NCI-H2081 treated with DMSO at 0.1 percent for 48 hours (cell line): ENCODE measurements at places on chromosomes 6 and 20.

DNA sequence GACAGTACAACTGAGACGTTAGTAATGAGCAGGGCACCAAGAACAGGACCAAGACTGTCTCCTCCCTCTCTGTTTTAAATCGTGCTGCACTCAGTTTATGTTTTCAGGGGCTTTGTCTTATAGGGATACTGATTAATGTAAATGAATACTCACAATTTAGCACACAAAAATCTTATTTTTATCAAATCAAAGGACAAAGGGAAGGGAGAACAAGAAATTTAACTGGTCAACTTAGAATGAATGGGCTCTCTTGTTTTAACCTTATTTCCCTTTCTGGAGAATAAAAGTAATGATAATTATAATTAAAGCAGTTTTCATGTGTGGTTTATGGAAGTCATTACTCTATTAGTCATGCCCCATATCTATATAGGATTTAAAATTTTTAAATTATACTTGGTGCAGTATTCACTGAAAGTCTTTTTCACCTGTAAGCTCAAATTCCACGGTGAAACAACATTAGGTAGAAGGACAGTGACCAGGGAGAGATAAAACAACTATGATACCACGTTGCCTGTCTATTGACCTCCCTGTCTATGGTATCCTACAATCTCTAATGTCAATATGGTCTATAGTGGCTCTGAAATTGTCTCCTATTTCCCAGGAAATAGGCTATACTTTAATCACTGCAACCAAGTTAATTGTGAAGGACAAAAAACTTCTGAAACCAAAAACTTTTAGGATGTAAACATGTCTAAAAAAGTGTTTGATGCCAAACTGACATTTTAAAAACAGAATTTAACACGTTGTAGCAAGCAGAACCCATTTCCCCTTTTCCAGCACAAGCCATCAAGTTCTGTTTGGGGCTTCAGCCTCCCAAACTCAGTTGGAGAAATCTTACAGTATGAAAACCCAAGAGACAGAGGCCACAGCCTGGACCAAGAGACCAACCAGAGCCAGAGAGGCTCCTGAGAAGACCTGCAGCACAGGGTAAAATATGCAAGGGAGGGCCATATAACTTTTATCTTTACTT is 15.0 kb downstream of the ELOVL5 start:
- DNase-seq: no peak

- DNase-seq: no peak
Observed at GRCh38 chr6:157715728-157716164, 107.3 kb upstream of the SNX9 start.

DNA sequence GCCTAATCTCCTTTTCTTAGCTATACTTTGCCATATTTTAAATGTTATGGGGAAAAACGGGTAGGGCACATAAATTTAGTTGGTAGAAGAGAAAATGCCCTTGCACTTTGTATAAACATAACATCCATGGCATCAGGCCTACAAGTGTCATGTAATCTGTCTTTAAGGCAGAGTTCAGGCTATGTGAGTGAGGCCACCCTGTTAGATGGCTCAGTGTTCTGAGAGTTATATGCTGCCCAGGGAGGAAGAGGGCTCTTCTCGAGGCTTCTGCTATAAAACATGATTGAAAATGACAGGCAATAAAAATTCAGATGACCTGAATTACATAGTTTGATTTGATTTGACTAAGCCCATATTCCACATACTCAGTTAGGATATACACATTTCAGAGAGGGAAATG is 553.6 kb upstream of the MAP3K7 start:
- DNase-seq: no peak

DNA sequence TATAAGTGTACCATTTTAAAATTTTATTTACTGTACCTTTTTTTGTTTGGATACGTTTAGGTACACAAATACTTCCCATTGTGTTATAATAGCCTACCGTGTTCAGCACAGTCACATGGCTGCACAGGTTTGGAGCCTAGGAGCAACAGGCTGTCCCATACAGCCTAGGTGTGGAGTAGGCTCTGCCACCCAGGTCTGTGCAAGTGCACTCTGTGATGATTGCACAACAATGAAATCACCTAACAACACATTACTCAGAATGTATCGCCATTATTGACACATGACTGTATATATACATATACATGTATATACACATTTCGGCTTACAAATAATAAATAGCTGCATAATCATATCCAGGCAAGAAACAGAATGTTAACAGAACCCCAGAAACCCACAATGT is 15.4 kb downstream of the SERAC1 start:
- DNase-seq: no peak

GRCh38 chr20:49151436-49151835 is 36.7 kb downstream of the STAU1 start:
- DNase-seq: no peak

DNA sequence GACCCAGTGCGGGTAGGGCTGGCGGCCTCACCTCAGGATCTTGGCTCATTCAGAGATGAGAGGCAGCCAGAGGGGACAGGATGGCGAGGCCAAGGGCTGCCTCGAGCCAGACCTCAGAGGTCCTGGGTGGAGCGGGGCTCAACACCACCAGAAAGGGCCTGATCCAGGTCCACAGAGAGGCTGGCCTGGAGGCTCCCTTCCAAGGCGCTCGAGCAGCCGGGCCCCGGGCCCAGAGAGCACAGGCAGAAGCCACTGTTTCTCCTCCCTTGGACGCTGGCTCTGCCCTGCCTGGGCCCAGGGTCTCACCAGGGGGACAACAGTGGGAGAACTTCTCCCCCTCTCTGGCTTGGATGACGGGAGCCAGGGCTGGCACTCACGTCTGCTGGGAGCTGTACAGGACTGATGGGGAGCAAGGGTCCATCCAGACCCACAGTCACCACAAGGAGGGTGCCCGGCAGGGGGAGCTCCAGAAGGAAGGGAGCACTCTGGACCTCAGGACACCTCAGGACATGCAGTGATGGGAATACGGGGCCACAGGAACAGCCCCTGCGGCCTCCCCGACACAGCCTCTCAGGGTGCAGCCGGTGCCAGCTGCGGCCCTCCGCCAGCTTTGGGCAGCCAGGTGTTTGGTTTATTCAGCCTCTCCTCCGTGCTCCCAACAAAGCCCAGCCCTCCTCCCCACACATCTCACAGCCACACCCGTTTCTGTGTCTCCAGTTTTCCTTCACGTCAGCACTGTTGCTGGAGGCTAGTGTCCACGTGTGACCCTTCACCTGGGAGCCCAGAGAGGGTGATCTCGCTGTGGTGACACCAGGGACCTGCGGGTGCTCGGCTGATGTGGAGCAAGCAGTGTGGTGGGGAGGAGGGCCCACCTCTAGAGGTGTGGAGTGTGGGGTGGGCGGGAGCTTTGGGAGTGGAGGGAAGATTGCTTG is 8.7 kb downstream of the RPS21 start:
- DNase-seq: no peak
